Karpas-422 (cell line): ENCODE measurements at places on chromosomes 16 and 17.

DNA sequence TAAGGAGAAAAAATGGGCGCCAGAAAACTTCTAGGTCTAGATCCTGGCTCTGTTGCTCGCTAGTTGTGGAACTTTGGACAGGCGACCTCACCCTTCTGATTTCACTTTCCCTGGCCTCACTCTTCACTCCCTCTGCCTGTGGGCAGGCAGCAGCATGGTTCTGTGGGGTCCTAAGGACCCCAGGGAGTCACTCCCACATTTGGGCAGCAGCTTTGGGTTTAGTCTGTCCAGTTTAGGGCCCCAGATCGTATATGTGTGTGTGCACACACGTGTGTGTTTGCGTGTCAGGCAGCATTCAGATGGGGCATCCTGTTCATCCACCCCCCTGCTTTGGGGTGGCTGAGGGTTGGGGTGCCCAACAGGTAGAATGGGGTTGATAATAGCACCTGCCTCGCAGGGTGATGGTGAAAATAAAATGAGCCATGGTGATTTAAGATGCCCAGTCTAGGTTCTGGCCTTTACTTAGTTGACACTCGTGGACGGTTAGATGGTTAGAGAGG is 102.2 kb downstream of the RAB11FIP4 start:
- no peak for DNase-seq

GRCh38 chr16:57518520-57518919 is 17.9 kb downstream of the CCDC102A start:
- DNase-seq = no peak

- no peak for DNase-seq
Measured at GRCh38 chr17:21538615-21539014, 153.7 kb upstream of the KCNJ18 start.

GRCh38 chr16:60123392-60124023 is 1389.4 kb upstream of the GOT2 start:
- no peak for DNase-seq

- peak; percentile 87 for DNase-seq
Measured at GRCh38 chr16:56191156-56191815, at the start of gene GNAO1. GNAO1 (plus strand) TSS chr16:56191489; CDS start chr16:56192236, 747 bp downstream.
